NCI-H187 (cell line): ENCODE measurements at places on chromosomes 16 and 17.

GRCh38 chr17:80030730-80031410 is 4.8 kb downstream of the TBC1D16 start:
- DNase-seq, result no peak

DNA sequence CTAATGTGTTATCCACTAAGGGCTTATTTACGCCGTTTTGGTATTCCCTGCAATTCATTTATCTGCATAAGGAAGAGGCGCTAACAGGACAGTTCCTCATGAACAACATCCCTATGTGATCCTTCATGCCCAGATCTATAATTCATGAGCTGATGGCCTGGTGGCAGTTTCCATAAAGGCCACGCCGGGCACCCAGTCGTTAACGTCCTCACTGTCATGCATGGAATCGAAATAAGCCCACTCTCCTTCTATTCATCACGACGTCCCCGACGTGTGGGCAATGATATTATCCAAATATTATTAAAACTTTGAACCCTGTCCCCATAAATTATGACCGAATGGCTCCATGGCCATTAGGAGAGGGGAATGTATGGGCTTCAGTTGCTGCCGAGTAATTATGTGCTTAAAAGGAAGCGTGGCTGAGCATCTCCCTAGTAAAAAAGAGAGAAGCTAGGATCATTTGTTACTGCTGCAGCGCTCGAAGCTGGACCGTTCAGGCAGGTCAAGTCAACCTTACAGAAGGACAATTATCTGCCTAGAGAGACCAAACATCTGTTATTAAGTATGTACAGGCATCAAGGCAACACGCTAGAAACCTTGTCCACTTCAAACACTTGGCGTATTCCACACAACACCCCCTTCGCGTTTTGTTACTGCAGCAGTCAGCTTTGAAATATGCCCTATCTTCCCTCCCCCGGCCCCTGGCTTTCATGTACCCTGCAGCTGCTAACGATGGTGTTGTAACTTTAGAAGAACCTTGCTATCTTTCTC is 94.0 kb upstream of the SALL1 start:
- DNase-seq, result no peak

DNA sequence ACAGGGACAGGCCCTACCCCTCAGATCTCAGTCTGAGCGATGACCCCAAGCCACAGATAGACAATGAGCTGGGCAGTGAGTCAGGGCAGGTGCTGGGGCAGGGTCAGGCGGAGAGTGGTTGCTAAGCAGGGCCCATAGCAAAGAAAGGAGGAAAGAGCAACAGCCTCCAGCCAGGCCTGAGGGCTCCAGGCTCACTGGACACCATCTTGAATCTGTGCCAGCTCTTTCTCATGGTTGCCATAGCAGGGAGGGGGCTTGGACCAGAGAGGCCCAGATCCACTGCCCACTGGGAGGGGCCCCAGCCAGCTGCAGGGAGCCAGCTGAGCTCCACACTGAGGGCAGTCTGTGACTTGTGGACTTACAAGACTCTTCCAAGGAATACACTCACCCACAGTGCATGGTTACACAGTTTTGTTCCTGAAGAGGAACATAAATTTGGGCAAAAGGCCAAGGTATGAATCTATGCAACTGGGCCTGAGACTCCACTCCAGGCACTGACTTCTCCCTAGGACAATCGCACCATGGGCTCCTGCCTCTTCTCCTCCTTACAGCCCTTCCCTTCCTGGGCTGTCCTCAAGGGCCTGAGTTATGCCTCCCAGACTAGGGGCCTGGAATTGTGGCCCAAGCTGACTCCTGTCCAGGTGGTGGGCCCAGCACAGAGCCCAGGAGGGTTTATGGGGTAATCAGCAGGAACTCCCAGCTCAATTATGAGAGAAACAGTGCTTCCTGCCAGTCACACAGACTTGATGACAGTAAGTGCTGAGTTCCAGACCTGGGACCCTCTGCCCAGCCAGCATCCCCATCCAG is 59.9 kb downstream of the BEAN1 start:
- no peak for DNase-seq

DNA sequence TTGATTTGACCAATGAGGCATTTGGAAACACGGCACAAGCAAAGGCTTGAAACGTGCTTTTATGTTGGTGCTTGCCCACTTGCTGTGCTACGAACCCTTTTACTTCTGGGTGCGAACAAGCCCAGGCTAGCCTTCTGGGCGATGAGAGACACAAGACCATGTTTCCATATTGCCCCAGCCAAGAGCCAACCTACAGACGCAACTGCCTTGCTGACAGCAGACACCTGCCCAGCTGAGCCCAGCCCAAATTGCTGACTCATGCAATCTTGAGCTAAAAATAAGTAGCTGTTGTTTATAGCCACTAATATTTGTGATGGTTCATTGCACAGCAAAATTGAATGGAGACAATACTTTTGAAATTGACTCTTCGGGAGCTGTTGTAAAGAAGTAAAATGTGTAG is 464.5 kb downstream of the WWOX start:
- DNase-seq, result no peak

DNA sequence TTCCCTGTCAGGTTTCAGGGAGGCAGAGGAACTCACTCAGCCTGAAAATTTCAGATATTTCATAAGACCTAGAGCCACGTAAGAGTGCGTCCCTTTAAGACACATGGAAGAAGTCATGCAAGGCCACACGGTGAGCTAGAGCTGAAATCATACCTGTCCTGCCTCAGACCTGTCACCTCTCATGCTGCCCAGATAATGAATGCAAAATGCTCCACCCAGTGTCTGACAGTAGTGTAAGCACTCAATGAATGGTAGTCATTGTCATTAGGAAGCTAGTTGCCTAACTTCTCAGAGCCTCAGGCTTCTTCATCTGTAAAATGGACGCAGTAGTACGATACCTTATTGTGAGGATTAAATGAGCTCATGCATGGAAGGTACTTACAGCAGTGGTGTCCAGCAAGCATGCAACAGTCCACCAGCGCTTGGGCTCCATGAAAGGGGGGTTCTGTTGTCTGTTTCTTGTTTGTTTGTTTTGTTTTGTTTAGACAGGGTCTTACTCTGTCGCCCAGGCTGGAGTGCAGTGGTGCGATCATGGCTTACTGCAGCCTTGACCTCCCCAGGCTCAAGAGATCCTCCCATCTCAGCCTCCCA is 60.7 kb downstream of the WSB1 start:
- DNase-seq, result no peak

DNA sequence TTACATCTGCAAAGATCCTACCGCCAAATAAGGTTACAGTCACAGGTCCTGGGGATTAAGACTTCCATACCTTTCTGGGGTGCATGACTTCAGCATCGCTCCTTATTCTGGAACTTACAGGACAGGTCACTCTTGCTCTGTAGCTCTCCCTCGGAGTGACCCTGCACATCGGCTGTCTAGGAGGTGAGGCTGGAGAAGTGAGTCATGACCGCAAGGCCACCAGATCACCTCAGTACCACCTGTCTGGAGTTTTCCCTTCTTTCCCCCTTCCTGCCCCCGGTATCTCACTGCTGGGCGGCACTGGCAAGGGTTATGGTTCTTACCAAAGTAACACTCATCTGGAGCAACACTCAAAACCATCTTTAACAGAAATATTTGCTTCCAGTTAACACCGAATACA is 374.8 kb downstream of the SLC39A11 start:
- DNase-seq, result no peak

- DNase-seq, result no peak
These were observed 201.5 kb downstream of the KCNJ2 start for GRCh38 chr17:70370816-70371215.
